ENCODE measurements at places on chromosomes 6 and 20.

DNA sequence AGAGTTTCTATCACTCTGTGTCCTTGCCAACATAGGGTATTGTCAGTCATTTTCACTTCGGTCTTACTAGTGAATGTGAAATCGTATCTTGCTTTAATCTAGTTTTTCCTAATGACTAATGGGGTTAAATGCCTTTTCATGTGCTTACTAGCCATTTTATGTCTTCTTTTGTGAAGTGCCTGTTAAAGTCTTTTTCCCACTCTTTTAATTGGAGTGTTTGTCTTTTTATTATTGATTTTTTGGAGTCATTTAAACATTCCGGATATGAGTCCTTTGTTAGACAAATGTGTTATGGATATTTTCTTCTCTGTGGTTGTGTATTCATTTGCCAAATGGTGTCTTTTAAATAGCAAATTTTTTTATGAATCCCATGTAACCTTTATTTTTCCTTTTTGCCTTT is 194.6 kb downstream of the CDH26 start:
- DNase-seq = no peak

- DNase-seq = no peak
Measured at GRCh38 chr6:39239527-39240154, 10.4 kb upstream of the KCNK5 start.

- DNase-seq = no peak
Measured at GRCh38 chr6:143745166-143746133, 67.7 kb downstream of the PHACTR2 start.

DNA sequence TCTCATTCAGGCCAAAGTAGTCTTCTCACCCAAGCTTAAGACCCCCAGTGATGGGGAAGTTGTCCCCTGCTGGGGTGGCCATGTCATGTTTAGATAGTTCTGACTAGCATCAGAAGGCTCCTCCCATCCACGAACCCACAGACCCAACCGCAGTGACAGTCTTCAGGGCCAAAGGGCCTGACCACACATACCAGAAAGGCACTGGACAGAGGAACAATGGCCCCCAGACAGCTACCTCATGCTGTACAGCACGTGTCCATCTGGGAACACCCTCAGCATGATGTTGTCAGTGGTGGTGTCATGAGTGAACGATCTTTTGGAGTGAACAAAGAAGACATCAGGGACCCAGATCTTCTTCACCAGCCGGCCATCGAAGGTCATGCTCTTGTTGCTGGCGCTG is 46.3 kb downstream of the GABRR2 start:
- no peak for DNase-seq

Data from Right ventricle myocardium superior (tissue), 1 donor.